ENCODE measurements at places on chromosomes 11 and 22.

DNA sequence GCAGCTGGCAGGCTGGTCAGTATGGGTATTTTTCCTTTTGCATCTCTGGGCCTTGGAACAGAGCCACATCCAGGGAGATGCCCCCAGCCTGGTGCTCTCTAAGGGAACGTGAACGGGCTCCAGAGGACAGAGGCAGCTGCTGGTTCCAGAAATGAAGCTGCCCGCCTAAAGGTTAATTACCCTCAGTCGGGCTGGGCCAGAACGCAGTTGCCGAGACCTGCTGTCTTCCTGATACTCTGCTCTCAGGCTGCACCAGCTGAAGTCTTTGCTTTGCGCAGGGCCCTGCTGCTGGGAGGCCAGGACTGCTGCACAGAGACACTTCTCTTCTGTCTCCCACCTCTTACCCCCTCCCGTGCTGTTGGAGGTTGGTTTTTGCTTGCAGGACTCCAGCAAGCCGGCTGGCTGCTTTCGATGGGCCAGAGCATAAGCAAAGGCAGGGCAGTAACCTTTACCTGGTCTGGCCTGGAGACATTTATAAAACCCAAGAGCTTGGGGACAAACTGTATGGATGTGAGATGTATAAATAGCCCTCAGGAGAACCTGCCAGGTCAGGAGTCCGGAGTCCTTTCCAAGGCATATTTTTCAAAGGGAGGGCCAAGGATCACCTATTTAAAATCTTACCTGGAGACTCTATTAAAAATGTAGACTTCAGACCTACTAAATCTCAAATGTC is 197.1 kb downstream of the GRIK4 start:
- no peak for DNase-seq

DNA sequence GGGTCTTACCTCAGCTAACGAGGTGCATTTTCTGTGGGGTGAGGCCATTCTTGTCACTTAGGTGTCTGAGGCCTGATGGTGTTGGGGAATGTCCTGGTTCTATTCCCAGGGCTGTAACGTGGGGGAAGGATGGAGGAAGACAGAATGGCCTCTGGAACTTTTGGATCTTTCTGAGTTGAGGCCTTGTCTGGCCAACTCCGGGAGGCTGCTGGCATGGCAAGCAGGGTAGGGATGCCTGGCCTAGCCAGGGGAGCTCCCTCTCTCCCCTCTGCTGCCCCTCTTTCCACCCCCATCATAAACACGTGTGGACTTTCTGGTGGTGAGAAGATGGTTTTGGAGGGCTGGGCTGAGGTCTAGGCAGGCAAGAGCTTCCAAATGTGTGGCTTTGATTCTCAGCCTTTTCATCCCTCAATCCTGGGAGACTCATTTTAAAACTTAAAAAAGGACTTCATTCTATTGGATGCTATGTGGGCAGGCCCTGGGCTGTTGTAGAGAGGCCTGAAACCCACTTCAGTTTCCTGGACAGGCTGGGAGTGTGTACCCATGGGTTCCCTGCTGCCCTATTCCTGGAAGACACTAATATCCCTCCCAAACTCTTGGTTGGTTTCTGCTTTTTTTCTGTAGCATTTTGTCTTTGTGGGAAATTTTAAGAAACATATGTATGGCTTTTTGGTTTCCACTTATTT is 30.9 kb downstream of the ZBTB16 start:
- DNase-seq = no peak

DNA sequence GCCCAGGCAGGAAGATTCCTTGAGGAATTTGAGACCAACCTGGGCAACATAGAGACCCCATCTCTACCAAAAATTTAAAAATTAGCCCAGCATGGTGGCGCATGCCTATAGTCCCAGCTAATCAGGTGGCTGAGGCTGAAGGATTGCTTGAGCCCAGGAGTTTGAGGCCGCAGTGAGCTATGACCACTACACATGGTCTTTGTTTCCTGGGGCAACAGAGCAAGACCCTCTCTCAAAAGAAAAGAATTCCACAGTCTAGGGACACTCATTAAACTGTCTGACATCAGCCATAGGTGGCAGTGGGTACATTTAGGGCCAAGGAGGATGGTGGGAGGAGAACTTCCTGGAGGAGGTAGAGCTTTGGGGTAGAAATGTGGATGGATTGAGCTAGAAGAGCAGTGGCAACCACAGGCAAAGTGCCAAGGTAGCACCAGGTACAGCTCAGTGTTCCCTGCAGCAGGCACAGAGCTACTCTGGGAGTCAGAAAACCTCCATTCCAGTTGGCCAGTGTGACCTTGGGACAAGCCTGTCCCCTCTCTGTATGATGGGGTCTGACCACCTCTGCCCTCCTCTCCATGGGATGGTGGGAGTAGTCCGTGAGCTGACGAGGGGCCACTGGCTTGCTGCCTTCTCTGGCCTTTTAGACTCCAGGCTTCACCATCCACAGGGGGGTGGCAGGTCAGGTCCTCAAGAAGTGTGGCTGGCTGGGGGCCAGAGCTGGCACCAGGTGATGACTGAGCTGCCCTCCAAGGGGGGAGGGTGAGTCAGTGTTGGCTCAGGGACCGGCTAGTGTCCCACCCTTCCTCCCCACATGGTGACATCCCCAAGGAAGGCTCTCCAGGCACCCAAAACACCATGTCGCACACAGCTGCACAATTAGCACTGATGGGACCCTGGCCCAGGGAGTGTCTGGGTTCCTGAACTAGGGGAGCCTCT is 3.7 kb upstream of the CLCF1 start:
- DNase-seq = no peak

DNA sequence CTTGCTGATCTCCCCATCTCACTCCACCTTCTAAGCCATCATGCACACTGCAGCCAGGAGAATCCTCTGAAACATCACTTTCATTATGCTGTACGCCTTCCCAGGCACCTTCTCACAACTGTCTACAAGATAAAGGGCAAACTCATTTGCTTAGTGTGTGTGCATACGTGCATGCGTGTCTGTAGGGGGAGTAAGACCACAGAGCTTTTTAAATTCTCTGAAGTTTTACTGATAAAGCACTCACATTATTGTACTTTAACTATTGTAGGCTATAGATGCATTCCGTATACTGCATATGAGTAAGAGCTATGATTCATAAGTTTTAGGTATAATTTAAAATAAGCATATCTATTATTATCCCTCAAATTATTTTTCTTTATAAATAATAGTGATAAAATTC is 15.3 kb upstream of the ANKK1 start:
- no peak for DNase-seq

- no peak for DNase-seq
These were observed 3.5 kb downstream of the DDTL start for GRCh38 chr22:23970201-23970641.

DNA sequence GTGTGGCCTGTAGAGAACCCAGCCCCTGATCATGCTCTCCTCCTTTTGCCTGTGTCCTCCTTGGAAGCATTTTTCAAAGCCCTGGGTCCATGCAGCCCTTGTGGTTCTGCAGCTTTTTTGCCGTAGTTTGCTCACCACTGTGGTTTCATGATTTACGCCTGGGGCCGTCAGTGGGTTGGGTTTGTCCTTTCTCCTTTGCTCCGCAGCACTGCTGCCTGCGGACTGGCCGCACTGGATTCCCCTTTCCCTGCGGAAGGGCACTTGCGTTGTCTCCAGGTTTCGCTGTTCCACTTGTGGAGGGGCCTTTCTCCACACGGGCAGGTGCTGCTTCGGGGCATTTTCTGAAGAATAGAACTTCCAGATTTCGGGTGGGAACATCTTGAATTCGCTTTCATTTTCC is 1260.9 kb downstream of the BRD1 start:
- no peak for DNase-seq

DNA sequence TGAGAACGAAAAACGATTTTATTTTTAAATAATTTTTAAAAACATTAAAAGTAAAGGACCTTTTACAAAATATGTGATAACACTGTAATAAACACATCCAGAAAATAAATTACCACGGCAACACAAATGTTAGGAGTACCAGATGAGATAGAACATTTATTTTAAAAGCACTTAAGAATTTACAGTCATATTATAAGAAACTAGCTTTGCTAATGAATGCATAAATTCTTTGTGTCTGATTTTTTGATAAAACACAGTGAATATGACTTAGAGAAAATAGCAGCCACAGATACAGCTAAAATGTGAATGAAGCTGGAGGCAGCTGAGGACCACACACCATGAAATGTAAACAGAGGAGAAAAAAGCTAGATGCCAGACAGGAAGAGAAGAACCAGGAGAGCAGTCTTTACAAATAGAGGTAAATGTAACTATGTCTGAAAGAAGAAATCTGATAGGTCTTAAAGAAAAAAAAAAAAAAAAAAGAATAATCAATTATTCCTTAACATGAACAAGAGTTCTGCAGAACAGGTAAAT is 14.6 kb downstream of the CCDC34 start:
- no peak for DNase-seq

GRCh38 chr11:11706028-11706427 is 84.2 kb upstream of the GALNT18 start:
- DNase-seq = no peak

- no peak for DNase-seq
These were observed 19.2 kb downstream of the EMID1 start for GRCh38 chr22:29224859-29225410.

DNA sequence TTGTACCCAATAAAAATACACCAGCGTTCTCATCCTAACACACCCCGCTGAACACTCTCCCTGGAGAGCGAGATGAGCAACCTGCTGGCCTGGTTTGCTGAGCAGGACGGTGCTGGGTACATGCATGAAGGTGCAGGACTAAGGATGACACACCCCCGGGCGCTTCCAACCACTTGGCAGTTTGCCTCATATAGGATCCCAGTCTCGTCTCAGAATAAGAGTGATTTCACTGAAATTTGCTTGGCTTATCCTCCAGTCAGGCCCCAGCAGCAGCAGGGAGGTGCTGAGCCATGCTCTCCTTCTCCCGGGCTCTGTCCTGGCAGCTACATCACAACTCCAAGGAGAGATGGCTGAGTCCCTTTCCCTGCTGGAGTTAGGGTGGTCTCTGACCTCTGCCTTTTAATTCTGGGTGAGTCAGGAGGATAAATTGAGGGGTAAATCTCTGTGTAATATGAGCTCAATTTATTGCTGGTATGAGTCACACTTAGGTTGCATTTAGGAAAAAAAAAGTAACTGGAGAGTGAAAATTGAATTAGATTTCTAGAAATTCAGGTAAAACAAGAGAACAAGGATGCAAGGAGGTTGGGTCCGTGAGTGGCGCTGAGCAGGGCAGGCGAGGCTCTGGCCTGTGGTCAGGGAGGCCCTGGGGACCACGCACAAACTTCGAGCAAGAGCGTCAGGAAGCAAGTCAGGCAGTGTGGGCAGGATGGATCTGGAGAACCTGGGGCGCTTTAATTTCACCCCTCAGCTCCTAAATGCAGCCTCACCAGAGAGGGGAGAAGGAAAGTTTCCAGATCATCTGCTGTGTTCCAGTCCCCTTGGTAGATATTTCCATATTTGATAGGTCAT is 974.0 kb downstream of the TBC1D22A start:
- no peak for DNase-seq

- DNase-seq = no peak
These were observed 24.2 kb upstream of the ST3GAL4 start for GRCh38 chr11:126331286-126331685.

- DNase-seq = no peak
These were observed 61.0 kb upstream of the PLET1 start for GRCh38 chr11:112321501-112322172.

DNA sequence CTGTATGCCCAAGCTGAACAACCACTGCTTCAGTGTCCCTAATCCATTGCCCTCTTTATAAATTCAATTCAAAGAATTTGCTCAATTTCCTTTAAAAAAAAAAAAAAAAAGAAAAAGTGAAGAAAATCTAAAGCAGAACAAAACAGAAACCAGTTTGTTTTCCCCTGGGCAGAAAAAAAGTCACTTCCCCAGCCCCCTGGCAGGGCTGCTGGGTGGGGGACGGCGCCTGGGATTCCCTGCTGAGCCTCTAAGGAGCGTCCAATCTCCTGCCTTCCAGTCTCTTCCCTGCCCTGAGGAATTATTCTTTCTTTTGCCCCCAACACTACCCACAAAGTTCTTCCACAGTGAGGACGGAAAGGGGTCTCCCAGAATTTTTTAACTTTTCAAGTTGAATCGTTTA is 23.9 kb downstream of the DKK3 start:
- no peak for DNase-seq

GRCh38 chr11:126357969-126358762 is 2.7 kb downstream of the ST3GAL4 start:
- no peak for DNase-seq

GRCh38 chr11:77450227-77450626 is 23.7 kb downstream of the PAK1 start:
- DNase-seq = no peak

GRCh38 chr11:120594746-120595145 is 83.2 kb downstream of the GRIK4 start:
- DNase-seq = no peak

GRCh38 chr11:125412509-125412908 is 83.6 kb downstream of the FEZ1 start:
- no peak for DNase-seq

DNA sequence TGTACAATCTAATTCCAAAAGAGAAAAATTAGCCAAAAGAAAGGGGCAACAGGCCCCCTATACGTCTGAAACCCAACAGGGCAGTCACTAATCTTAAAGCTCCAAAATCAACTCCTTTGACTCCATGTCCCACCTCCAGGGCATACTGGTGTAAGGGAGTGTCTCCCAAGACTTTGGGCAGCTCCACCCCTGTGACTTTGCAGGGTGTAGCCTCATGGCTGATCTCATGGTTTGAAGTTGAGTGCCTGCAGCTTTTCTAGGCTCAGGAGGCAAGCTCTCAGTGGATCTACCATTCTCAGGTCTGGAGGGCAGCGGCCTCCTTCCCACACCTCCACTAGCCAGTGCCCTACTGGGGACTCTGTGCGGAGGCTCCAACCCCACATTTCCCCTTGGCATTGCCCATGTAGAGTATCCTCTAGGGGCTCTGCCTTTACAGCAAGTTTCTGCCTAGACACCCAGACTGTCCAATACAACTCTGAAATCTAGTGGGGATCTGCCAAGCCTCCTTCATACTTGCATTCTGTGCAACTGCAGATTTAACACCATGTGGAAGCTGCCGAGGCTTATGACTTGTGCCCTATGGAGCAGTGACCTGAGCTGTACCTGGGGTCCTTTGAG is 94.5 kb downstream of the TRIM29 start:
- no peak for DNase-seq

GRCh38 chr11:39732001-39732400 is 1727.5 kb downstream of the LRRC4C start:
- no peak for DNase-seq

- DNase-seq = no peak
These were observed 9.0 kb downstream of the MTNR1B start for GRCh38 chr11:92978271-92979111.

DNA sequence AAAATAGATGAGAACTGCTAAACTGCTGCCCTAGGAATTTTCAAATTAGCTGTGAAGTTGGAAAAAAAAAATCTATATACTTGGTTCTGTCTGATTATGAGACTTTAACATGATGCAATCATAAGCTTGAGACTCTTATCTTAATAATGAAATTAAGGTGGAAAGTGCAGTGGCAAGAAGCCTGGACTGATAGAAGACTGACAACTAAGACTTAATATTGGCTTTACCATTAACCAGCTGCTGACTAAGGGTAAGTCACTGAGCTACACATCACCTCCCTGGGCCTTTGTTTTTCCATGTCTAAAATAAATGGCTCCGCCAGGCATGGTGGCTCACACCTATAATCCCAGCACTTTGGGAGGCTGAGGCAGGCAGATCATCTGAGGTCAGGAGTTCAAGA is 56.9 kb downstream of the SLC35F2 start:
- no peak for DNase-seq
